ENCODE measurements at places on chromosomes 2 and 18. TPM values are rescaled to one million over a fixed set of nuclear protein-coding genes. Genes with fewer than 3 reads are reported as not detected.
A peak's percentile ranks its signal among the peaks of the same experiment; 100 is the strongest.

ZNF385B gene
- not detected for polyA plus RNA-seq

ARHGEF4 gene
- polyA plus RNA-seq = not detected

DTNB gene
- polyA plus RNA-seq = 15.7 TPM

RMDN2 gene
- polyA plus RNA-seq = 4.4 TPM

AMER3 gene
- polyA plus RNA-seq = not detected

ANKRD30BL gene
- not detected for polyA plus RNA-seq

SNED1 gene
- 0.24 TPM for polyA plus RNA-seq

- no peak for DNase-seq
Observed at GRCh38 chr18:29501952-29502351, 1325.0 kb upstream of the CDH2 start.

DNA sequence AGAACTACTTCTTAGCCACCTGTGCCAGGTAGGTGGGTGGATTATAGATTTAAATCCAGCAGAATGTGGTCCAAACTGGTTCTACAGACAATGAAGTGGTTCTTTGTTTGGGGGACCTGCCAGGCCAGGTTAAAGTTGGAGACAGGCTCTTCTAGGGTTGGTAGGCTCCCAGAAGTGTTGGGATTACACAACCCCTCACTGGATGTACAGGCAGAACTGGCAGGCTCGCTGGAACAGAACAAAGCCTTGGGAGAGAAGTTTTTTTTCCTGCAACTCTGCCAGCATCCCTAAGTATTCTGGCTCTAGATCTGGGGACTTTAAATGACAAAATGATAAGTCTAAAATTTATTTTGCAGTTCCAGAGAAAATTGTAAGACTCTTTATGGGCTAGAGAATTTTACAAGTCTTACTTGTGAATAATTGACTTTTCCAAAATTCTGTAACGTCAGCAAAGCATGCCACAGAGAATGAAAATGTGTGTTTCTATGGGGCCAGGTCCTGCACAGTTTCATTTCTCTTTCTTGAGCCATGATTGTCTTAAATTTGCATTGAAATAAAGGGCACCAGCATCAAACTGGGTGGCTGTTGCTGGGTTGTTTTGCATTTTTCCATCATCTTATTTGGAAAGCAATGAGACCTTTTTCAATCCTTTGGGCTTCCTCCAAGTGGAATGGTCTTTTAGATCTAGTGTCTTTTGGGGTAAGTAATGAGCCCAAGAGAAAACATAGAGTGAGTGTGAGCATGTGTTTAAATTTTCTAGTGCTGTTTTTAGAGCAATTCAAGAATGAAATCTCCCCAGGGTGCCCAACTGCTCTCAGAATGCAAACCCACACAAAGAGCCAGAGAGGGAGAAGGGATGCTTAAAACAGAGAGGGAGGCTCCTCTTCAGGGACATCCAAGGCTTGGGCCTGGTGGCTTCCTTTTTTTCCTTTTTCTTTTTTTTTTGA is 32.4 kb upstream of the ATL2 start:
- no peak for DNase-seq

- DNase-seq = no peak
Observed at GRCh38 chr18:9750606-9751304, 42.7 kb downstream of the RAB31 start.

DNA sequence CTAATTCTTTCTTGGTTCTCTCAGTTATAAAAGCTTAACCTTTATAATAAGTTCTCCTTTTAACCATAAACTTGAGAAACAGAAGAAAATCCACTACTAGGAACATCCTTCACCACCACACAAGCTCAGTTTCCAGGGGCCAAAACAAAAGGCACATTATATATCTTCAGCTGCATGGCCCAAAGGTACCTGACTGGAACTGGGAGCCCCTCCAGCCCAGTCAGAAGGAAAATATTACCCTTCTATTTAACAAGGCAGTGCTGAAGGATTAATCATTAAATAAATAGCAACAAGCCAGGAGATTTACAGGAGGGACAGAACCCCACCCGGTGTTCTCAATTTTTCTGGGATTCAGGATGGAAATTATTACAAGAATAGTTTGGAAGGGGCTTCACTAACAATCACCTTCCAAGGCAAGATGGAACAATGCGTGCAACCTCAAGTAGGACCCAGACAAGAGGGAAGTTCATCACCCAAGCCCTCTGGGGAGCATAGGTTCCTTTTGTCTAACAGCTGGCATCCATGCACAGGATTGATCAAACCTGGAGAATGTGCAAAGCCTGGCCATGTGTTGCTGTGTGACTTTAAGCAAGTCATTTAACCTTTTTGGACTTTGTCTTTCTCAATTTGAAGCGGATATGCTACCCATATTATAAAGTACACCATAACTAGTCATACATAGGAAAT is 159.6 kb upstream of the SETBP1 start:
- DNase-seq = no peak

GRCh38 chr2:26584191-26584590 is 57.0 kb downstream of the CIB4 start:
- DNase-seq = no peak

DNA sequence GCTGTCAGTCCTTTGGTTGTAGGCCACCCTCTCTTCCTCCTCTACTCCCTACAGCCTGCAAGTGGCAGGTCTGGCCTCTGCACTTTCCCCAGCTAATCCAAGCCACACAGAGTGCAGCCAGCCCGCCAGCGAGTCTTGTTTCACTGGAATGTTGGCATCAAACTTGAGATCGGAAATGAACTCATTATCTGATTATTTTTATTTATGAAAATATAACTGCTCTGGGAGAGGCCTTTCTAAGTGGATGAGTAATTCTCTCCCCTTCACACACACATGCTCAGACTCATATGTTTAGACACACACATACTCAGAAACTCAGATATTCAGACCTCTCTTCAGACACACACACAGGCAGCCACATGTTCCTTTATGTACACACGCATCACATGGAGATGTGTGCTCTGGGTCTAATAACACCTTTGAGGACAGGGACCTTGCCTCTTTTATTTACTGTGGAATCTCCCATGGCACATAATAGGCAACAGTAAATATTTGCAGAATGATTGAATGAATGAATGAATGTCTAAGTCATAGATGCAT is 151.3 kb downstream of the ZFP36L2 start:
- no peak for DNase-seq

DNA sequence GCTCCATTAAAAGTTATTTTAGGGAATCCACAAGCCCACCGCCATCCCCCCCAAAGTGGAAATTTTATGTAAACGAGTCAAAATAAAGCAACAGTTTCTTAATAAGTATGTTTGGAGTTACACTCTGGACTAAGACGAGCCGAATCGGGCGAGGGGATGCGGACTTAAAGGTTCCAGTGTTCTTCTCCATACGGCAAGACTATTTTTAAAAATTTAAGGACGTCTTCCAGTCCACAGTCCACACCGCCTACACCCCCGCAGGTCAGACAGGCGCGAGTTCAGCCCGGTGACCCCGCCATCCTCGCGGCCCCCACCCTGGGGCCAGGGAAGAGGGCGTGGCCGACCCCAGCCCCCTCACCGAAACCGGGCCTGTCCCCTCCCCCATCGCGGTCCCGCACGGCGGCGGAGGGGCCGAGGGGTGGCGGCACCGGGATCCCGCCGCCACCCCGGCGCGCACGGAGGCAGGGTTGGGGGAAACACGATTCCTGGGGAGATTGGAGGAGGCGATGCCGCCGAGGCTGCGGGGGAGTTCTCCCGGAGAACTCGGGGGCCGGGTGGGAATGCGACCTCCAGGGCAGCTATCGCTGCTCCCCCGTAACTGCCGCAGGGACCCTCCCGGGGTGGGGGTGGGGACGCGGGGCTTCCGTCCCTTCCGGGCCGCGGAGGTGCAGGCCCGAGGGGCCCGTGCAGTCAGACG is 24.5 kb upstream of the SMAD7 start:
- no peak for DNase-seq

- DNase-seq = no peak
Observed at GRCh38 chr2:156437272-156437930, 1.2 kb downstream of the GPD2 start.

DNA sequence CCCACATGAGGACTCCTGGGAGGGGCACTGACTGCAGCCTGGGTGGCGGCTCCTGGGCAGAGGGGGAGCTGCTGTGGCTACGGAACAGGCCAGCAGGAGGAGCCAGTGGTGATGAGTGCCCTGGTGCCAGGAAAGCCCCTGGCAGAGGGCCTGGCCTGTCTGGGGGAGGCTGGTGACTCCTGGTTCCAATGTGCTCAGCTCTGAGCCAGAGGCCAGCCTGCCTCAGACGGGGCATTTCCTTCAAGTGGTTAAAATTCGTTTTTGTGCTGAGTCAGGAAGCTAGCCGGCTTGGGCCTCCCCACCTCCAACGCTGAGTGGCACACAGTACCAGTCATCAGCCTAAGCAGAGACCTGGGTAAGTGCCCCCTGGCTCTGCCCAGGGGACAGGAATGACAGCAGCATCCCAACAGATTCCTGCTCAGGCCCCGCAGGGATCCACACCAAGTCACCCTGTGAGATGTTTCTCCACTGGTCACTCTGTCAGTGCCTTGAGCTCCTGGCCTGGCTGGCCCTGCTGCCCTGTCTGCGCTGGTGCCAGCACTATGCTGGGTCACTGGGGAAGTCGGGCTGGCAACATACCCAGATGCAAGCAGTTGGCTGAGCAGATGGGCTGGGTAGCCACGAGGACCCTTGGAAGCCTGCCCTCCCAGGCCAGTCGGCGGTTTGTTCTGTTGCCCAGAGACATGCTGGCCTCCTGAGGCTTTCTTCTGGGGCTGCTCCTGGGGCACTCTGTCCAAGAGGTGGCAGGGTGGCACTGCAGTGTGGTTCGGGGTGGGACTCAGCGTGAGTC is 7.1 kb upstream of the KLF11 start:
- peak; percentile 47 for DNase-seq

DNA sequence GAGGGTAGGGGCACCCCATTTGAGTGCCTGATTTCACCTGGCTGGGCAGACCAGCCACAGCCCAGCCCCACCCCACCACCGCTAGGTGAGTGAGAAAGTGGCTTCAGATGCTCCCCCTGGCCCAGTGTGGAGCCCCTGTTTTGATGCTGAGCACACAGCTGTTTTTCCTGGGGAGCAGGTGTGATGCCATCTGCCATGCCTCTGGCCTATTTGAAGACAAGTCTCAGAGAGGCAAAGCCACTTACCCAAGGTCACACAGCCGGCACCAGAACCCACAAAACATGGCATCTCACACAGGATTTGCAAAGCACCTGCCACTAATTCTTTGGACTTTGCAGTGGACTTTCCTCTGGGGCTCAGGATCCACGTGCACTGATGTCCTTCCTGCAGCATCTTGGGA is 131.3 kb downstream of the INHBB start:
- DNase-seq = no peak

GRCh38 chr2:169975221-169975620 is 148.0 kb downstream of the UBR3 start:
- DNase-seq = no peak

- peak; percentile 49 for DNase-seq
Observed at GRCh38 chr2:234463626-234464290, 33.1 kb downstream of the ARL4C start.

DNA sequence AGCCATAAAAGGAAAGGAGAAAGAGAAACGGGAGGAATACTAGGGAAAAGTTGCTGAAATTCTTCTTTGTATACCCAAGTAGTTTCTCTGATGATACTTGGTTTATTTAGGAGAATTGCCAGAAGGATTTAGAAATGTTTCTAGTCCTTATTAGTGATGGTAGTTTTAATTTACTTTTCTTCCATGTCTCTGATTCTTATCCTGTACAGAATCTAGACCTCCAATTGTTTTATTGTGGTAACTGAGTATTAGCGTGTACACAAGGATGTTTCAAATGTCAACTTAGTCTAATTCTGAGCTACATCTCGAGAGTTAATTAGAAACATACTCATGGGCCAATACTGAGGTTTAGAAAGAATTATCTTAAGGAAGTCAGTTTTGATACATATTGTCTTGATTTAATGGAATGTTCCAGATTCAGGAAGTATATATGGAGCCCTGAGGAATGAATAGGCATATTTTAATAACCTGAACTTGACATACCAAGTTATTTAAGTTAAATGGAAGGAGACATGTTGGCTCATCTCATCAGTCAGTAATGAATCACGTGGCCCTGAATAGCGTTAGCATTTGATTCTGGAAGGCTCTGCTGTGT is 219.6 kb downstream of the LTBP1 start:
- no peak for DNase-seq

- no peak for DNase-seq
Observed at GRCh38 chr18:22486667-22487066, 69.0 kb upstream of the CTAGE1 start.

DNA sequence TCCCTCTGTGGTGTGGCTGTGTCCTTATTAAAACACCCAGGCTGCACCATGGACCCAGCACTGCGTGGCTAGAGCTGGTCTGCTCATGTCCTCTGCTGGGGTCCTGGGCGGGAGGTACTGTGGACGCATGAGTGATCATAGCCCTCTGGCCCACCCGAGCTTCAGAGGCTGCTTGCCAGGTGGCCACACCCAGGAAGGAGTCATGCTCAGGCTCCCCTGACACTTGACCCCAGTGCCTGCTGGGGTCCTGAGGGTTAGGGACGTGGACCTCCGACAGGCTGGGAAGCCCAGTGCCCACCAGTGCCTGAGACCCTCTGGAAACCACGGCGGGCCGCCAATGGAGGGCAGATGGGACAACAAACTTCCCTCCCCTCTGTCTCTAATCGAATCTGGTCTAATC is 66.3 kb upstream of the HS6ST1 start:
- DNase-seq = no peak

GRCh38 chr2:72062336-72062735 is 85.3 kb downstream of the CYP26B1 start:
- DNase-seq = no peak

- no peak for DNase-seq
Observed at GRCh38 chr2:219736209-219736608, 108.8 kb downstream of the SLC4A3 start.

- DNase-seq = no peak
Observed at GRCh38 chr2:238906936-238907716, 59.2 kb downstream of the TWIST2 start.

DNA sequence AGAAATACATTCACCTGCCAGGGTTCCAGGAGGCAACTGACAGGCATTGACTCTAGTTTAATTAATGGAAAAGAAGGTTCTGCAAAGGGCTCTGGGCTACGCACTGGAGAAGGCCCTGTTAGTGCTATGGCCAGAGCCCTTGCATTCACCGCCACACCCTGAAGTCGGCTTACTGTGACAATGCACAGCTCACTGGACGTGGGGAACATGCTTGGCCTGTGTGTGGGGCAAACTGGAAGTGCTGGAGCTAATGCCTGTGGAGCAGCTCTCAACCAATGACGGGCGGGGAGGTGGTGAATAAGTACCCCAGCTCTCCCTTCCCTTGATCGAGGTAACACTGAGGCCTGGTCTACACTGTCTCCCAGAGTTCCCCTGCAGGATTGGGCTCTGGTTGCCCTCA is 209.8 kb downstream of the HAUS1 start:
- DNase-seq = no peak

DNA sequence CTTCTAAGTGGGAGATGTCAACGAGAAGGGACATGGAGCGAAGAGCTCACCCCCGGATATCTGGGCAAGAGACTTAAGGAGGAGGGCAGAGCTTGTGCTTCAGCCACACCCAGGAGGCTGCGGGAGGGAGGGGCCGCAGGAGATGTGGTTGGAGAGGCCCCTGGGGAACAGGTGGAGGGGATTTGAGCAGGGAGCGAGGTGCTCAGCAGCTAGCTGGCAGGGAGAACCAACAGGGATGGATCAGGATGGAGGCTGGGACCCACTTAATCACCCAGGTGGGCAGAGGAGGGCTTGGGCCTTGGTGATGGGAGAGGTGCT is 78.3 kb downstream of the MBP start:
- DNase-seq = no peak

GRCh38 chr2:107001551-107001950 is 115.6 kb upstream of the ST6GAL2 start:
- DNase-seq = no peak

Data from immature natural killer cell (primary cell).